ENCODE measurements at places on chromosomes 1 and 21.

- DNase-seq: no peak
These were observed 62.8 kb downstream of the DYRK1A start for GRCh38 chr21:37429356-37429755.

DNA sequence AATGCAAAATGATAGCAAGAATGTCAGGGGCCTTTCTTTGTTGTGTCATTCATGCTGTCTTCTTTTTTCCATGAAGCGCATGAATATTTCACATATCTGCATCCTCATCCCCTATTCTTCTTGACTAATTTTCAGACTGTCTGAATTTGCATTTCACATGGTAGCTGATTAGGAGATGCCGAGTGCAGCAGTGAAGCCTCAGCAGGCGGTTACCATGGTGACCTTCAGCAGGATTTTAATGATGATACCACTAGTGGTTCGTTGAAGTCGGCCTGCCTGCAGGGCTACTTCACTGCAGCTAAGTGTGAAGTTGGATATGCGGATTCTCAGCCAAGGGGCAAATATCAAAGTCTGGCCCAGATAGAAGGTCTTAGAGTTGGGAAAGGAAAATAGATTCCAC lies 141.8 kb downstream of the NEK7 start:
- no peak for DNase-seq

GRCh38 chr1:159775716-159776115 lies 5.0 kb upstream of the DUSP23 start:
- no peak for DNase-seq

- DNase-seq: no peak
These were observed 4.7 kb downstream of the RPS6KC1 start for GRCh38 chr1:213055767-213056166.
